Brain microvascular endothelial cell (primary cell): ENCODE measurements at places on chromosomes 4 and X.

DNA sequence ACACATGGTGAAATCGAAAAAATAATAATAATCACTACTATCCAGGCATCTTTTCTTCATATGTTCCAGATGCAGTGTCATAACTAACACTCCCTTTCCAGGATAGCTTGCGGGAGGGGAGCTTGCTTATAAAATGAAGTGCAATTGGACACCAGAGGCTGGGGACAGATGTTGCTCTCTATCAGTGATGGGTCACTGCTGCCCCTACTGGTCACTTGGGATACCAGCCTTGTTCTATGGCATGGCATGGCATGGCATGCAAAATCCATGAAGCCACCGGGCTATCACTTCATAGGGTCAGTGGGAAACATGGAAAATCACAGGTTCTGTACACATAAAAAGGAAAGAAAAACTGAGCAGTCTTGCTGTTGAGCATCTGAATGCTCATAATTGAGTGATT lies 168.1 kb downstream of the GLRA2 start:
- no peak for DNase-seq

GRCh38 chr4:86935853-86936733 lies 1.3 kb downstream of the AFF1 start:
- DNase-seq = peak; percentile 31

DNA sequence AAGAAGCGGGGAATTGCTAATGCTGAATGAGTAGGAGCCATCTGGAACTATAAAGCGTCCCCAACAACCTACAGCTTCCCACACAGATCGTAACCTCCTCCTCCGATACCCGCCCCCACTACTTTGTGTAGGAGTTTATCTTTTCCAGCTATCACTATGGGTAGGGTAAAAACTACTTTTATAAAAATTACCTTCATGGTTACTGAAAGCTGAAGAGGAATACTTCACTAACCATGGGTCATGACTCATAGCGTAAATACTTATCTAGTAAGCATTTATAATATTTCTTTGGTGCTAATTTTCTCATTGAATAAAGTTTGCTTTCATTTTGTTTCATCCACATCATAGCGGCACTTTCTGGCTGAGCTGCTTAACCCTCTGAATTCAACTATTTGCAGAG lies 79.4 kb upstream of the TNIP3 start:
- DNase-seq = no peak

DNA sequence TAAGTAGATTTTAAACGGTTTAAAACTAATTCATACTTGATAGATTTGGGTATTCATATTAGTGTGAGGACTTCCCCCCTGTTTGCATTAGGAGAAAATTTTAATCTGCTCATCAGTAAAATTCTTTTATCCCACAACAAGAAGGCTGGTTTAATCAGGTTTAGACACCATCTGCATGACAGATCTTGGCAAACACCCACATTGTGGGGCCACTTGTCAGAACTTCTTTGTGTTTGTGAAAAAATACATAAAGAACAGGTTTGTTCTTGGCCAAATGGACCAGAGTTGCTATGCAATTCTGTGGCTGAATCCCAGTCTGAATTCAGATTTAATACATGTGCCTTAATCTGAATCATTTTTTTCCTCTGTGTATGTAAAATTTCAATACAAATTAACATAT lies 121.1 kb downstream of the REPS2 start:
- no peak for DNase-seq

GRCh38 chr4:98540803-98541202 lies 117.6 kb downstream of the TSPAN5 start:
- no peak for DNase-seq

- DNase-seq = peak; percentile 5
Observed at GRCh38 chr4:176001151-176002006, 64.3 kb upstream of the WDR17 start.

- DNase-seq = no peak
Observed at GRCh38 chr4:108937066-108937465, 174.2 kb upstream of the ETNPPL start.

DNA sequence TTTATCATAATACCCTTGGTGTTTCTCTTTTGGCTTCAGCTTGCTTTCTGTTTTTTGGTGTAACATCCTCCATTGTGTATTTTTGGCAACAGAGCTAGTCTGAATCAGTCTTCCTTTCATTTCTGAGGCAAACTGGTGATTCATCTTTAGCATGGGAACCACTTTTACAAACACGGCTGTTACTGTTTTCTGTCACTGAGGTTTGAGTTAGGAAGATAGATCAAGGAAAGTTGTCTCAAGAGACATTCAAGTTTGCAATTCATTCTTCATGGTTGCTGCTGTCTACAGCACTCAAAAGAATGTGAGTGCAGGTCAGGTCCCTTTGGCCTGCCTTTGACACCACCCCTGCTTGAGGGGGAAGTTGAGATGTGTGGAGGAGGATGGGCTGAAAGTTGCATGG lies 36.3 kb downstream of the IL21 start:
- peak; percentile 71 for DNase-seq

GRCh38 chr4:149140841-149141240 lies 674.8 kb downstream of the IQCM start:
- no peak for DNase-seq

DNA sequence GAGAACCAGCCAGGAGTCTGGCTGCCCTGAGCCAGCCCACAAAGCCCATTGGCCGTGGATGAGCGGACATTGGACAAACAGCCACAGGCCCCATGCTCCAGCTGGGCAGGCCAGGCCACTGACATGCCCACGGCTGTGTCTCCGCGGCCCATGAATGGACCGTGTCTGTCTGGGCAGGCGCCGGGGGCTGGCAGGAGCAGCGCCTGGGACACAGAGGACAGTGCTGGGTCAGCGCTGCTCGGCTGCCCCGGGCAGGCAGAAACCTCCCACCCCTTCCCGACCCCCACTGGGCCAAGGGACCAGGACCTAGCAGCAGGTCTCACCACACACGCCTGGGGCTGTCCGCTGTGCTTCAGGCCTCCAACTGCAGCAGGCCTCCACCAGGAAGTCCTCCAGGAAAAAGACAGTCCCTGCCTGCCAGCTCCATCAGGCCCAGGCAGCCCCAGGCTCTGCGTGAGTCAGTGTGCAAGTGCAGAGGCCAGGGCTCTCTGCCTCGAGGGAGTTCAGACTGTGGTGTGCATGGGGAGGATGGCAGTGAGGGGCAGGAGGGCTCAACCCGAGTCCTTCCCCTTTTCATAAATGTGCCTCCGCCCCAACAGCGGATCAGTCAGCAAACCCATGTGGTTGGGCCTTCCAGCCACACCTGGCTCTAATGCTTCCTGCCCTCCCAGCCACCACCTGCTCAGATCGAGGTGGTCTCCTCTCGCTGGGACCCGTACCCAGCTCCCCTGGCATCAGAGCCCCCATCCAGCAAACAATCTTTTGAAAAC lies 17.2 kb upstream of the FGFR3 start:
- DNase-seq = no peak

DNA sequence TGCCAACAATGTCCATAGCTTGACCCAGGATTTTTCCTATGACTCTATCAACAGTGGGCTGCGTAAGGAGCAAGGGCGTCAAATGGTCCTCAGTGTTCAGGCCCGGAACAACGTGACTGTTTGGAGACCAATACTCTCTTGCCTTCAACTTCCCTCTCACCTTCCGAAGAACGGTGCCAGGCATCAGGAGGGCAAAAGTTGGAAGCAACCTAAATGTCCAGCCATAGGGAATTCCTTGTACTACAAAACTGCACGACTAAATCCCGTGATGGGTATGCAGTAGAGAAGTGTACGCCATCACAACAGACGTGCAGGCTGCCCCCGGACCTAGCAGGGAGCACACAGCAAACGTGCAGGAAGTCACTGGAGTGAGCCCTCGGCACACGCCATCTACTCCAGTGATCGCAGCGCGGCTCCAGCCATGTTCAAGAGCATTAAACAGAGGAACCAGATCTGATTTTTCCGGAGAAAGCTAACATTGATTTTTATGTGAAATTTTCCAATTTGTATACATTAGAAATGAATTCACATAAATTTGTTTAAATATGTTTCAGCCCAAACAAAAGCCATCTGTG lies 79.0 kb downstream of the JAKMIP1 start:
- no peak for DNase-seq

DNA sequence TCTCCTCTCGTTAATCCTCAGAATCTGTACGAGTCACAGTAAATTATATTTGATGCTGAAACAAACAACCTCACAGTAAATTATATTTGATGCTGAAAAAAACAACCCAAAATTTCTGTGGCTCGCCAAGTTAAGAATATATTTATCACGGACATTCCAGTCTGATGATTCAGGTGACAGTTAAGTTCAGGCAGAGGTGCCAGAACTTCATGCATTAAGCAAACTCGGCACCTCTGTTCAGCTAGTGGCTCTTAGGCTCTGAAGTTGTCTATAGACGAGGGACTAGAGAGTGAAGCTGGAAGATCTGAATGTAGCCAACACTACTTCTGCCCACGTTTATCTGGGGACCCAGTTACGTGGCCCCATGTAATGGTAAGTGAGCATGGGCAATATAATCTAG lies 132.2 kb upstream of the AGA start:
- DNase-seq = no peak

GRCh38 chr4:20625426-20625825 lies 74.8 kb upstream of the PACRGL start:
- no peak for DNase-seq

DNA sequence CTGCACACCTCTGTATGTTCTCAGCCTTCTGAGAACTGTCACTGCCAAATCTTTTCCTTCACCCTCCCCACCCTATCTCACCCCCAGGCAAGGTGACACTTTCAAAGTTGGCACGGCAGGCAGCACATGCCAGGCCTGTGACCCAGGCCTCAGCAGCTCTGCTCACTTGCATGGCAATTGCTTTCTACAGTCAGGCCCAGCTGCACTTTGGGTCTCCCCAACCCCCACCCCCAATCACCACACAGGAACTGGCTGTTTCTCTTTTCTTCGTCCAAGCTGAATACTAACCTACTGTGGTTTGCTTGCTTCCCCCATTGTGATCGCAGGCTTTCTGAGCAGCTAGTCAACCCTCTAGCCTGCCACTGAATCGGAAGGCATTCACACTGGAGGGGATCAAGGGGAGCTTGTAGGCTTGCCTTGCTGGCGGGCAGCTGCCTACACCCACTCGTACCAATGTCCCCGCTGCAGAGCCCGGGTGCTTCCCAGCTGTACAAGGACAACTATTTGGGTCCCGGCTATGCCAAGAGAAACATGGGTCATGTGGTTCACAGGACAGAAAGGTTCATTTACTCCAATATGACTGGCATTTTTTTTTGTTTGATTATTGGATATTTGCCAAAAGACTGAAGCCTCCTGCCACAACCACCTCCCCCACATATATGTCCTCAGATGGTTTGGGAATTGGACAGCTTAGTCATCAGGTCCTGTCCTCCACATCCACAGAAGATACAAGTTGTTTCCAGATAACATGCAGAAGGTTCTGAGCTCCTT lies 28.1 kb downstream of the SLC25A43 start:
- peak; percentile 25 for DNase-seq

- DNase-seq = no peak
Observed at GRCh38 chrX:2424317-2424716, 76.5 kb downstream of the DHRSX start.

DNA sequence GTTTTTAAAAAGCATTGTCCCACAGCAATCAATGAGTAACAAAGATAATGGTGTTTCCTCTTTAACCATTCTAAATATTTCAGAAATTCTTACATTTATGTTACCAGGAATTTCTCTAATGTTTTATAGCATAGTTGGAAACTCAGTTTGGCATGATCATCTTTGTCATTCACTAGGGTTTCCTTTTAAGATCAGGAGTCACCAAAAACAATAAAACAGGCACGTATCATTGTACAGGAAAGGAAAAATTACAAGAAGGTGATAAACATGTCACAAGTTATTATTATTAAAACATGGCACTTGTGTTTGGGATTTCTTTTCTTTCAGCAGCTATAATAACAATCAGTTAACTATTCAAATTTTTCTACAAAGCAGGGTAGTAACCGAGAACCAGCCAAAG lies 84.0 kb downstream of the SLC10A7 start:
- DNase-seq = no peak

GRCh38 chr4:74527049-74527448 lies 82.1 kb downstream of the AREG start:
- no peak for DNase-seq

DNA sequence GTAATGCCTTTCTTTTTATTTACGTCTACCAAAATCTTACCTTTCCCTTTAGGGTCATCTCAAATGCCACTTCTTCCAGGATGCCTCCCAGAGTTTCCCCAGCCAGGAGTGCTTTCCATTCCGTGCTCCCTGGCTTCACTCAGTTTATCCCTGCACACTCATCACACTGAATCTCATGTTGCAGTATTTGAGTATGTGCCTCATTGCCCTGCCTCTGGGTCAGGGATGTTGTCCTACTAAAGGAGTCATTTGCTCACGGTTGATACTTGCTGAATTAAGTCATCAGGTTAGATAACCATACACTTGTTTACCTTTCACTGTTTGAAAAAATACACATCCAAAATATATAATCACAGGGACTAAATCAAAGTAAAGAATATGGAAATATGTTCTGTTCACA lies 356.2 kb upstream of the GATB start:
- DNase-seq = no peak

DNA sequence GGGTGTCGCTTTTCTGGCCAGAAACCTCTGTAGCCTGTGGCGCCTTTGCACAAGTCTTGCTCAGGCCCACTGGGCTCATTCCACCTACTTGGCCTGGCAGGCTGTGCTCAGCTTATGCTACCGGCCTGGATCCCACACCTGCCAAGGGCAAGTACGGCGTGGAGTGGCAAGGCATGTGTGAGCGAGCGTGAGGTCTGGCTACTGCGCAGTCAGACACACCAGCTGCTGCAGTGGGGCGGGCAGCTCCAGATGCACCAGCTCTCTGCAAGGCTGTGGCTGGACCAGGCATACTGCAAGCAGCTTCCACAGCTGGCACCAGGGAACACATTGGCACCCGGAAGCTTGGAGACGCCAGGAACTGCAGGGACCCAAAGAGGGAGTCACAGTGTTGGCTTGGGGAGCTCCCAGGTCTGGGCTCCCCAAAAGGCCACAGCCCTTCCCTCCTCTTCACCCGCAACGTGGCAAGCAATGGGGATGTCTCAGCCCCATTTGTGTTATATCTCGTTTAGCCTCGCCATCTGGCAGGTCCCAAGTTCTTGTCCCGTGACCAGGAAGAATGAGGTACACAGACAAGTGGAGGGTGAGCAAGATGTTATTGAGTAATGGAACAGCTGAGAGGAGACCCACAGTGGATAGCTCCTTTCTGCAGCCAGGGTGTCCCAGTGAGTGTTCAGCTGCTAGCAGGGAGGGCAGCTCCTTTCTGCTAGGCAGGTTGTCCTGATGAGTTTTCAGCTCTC lies 3.8 kb upstream of the FBXW7 start:
- DNase-seq = no peak

- DNase-seq = peak; percentile 53
Observed at GRCh38 chr4:22515145-22515887, 550 bp downstream of the ADGRA3 start.
